ENCODE measurements at places on chromosomes 5 and 9.

DNA sequence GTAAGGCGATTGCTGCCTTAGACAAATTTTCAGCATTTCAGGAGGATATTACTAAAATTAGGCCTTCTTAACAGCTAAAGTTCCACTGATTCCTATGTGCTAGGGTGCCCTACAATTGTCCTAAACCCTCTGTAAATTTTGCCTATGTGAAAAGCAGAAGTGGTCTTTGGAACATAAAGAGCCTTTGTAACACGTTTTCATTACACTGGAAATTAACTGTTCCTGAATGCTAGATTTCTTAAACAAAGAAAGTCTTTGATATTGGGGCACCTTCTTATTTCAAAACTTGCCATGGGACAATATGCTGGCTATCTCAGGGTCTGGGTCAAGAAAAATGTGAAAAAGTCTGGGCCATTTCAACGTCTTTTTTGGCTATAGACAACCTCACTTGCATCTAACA lies 60.4 kb upstream of the MOCS2 start:
- DNase-seq, result no peak

- peak; percentile 38 for DNase-seq
Observed at GRCh38 chr5:131496400-131496713, 138.7 kb downstream of the RAPGEF6 start.

DNA sequence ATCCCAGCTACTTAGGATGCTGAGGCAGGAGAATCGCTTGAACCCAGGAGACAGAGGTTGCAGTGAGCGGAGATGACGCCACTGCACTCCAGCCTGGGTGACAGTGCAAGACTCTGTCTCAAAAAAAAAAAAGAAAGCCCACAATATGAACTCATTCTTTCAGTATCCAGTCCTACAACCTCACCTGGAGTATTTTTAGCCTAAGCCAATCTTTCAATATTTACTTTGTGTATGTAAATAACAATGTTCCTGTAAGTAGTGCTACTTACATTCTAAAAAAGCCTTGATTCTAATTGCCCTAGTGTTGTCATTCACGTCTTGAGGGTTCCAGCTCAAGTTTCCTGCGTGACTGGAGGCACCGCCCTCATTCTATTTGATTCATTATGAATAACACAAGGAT lies 62.0 kb downstream of the BHMT start:
- no peak for DNase-seq

DNA sequence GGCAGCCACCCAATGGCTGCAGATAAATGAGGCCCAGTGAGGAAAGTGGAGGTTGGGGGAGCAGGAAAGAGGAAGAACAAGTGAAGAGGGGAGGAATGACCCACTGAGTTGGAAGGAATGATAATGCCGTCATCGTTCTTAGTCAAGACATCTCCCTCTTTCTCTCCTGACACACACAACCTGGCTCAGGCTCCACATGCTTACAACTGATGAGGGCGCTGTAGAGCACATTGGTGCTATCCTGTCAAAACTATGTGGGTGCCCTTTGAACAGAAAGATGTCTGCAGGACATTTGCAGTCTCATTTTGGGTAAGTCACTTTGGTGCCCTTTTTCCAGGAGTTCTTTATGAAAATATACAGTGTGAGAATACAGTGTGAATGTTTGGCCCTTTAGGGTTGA lies 5.9 kb downstream of the IFNW1 start:
- DNase-seq, result no peak

DNA sequence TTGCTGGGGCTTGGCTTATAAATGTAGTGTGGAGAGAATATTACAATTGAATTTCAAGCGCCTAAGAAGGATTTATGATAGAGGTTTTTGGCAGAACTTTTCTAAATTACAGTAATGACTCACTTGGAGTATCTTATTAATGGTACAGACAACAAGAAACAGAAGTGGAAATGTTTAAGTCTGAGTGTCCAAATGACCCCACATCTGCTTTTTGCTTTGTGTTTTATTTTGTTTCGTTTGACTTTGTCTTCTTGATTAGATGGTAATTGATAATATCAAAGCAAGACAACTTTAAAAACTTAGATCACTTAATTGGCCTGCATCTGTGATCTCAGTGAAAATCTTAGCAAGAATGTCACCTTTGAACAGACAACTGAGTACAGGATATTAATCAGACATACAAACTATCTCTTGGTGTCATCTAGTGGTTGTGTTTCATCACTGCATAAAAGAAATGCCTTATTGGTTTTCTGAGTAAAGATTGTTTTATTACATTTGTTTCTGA lies 577.4 kb downstream of the ISL1 start:
- DNase-seq, result no peak

DNA sequence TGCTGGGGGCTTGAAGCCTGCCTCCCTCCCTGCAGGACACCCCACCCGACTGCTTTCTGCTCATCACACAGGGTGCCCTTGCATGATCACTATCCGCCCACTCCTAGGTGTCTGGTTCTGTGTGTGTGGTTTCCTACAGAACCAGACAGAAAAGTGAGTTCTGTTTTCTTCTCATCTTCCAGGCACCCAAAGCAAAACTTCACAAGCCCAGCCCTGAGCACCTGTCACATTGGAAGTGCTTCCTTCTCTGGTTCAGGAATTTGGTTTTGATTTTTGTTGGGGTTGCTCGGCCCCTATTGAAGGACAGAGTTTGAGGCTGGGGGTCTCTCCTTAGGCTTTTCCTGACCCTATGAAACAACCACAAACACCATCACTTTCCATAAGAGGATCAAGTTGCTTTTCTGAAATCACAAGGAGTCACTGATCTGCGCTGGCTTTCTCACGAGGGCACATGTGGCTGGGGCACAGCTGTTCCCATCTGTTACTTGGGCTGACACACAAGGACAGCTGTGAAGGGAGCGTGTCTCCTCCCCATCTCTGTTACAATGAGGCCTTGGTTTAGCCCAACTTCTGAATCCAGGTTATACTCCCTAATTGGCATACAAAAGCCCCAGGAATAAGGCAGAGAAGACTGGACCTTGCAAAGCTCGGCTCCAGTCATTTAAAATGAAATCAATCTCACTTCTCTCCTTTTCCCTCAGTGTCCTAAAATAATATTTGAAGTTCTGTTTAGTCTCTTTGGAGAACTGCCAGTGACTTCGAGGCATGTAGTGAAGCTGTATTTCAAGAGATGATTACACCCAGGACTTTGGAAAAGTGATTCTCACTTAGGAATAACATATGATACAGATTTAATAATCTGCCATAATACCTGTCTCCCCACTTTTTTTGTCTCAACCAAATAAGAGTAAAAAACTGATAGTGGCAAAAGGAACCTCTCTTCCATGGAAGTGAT lies 213.1 kb upstream of the GAS1 start:
- no peak for DNase-seq

DNA sequence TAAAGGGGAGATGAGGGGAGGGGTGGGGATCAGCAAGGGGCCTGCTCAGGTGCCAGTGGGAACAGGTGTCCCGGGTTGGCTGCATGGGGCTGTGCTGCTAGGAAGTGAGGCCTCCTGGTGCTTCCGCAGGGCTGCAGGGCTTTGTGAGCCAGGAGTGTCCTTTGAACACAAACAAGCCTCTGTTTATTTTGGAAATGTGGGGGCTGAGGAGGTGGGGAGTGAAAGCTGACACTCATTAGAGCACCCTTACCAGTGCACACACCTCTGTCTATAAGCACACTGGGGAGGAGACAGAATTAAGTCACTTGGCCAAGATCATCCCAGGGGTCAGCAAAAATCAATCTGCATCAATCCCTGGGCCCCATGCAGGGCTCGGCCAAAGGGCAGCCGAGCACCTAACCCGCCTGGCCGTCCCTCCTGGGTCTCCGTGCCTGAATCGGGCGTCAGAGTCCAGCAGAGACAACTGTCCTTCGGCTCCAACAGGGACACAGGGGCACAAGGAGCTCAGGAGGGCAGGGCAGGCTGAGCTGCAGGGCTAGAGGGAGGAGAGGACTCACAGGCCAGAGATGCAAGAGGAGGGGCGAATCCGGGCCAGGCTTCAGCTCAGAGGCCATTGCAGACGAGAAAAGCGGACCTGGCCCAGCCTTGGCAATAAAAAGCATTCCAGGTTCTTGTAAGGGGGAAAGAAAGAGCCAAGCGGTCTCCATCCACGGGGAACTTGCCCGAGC lies 99.8 kb downstream of the VAV2 start:
- DNase-seq, result no peak

- DNase-seq, result no peak
Observed at GRCh38 chr9:110712955-110713354, 44.4 kb downstream of the MUSK start.

- no peak for DNase-seq
Observed at GRCh38 chr5:179620703-179621350, 2.6 kb downstream of the HNRNPH1 start.

DNA sequence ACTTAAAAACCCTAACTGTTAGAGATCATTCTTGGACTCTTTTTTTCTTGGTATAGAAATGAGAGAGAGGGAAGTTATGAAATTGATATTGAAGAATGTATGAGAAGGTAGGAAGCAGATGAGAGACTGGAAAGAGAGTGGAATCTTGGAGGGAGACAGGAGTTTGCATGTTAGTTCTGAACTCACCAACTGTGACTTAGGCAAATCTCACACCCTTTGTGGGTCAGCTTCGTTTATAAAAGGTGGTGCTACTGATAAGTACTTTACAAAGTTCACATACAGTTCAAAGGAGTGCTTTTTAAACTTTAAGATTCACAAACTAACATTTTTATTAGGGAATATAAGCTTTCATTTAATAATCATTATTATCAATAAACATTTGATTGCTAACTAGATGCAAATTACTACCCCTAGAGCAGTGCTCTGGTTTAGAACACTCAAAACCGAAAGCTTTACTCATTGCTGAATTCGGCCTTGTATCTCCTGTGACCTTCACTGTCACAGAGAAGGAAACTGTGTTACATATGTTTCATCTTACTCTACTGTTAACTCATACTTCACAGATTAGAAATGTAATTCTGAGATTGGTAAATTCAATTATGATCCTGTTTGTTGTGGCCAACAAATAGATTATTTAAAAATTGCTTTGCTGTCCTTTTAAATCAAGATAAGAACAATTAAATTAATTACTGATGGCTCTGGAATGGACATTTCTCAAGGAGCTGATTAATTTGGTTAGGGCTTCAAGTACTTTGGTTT lies 143.2 kb downstream of the RMI1 start:
- no peak for DNase-seq

- DNase-seq, result no peak
Observed at GRCh38 chr5:112013660-112014059, 256.7 kb upstream of the NREP start.

DNA sequence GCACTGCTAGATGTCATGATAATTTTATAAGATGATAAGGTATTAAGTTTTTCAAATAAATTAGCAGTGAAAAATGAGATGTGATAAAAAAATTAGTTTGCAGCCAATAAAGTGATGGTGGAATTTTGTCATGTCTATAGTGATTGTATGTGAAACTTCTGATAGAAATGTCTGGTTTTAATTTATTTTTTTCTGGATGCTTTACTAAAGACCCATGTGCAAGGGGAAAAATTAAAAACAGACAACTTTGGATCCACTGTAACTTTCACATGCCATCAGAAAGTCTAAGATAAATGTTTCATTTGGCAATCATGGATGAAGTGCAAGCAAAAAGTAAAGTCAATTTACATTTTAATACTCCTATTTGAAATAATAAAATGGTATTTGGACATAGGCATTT lies 4.4 kb upstream of the NDUFS4 start:
- no peak for DNase-seq

- no peak for DNase-seq
Observed at GRCh38 chr5:172641359-172642050, 442 bp downstream of the NEURL1B start.

DNA sequence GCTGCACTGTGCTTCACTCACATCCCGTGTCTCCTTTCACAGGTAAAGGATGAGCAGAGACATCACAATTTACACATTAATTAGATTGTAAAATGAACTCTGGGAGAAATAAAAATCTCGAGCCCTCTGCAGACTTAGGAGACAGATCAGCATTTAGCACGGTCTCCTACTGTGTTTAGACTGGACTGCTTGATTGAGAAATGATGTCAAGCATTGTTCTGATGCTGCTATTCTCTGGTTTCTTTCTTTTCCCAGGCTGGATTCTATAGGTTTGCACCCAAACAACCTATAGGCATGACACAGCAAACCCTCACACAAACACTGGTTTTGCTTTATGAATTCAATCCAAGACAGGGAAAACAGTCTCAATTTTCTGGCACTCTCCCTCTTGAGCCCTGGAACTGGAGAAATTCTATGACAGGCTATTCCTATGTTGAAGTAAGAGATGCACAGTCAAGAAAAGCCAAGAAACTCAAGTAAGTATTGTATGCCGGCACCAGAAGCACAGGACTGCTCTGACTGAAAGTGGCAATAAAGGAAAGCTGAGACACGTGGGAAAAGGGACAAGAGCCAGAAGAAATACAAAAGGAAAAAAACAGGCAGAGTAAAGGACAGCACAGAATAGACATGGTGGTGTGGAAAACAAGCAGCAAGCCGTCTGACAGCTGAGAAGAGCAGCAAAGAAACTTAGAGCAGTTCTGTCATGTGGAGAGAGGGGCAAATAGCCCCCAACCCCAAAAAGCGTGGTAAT lies 24.8 kb upstream of the ERAP2 start:
- no peak for DNase-seq

DNA sequence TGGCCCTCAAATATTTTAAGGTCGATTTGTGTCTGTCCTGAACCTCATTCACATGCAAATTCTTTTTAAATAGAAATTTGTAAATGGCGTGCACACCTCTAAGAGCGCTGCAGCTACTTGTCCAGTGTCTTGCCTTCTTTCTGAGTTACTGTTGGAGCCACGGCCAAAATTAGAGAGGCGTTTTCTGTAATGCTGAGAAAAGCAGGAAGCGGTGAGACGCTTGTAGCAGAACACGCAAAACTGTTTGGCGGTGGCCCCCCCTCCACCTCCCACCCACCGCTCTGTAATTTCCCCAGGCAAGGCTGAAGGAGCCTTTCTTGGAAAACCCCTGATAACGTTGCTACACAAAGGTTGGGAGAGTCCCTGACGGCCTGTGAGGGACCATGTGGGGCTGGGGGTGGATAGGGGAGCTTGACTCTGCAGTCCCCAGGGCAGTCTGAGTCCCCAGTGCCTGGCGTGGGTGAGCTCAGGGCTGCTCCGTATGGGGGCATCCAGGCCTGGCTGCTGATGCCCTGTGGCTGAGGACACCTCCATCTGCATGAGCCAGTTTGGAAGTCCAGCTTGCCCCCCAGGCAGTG lies 96.5 kb downstream of the GADD45G start:
- no peak for DNase-seq

- no peak for DNase-seq
Observed at GRCh38 chr5:147481376-147481775, 28.5 kb downstream of the DPYSL3 start.

- DNase-seq, result no peak
Observed at GRCh38 chr9:35042081-35042604, 30.3 kb downstream of the VCP start.

GRCh38 chr9:98922721-98923435 lies 20.8 kb upstream of the COL15A1 start:
- no peak for DNase-seq
